ENCODE measurements at places on chromosomes 3 and 15. TPM values are rescaled to one million over a fixed set of nuclear protein-coding genes. Genes with fewer than 3 reads are reported as not detected.

CEP70 gene
- total RNA-seq: 49.1 TPM

SYNPR gene
- total RNA-seq: not detected

BCHE gene
- 3.7 TPM for total RNA-seq

NMD3 gene
- 38.5 TPM for total RNA-seq

MESP2 gene
- not detected for total RNA-seq

ARHGAP11A gene
- total RNA-seq: 3.1 TPM

DNA sequence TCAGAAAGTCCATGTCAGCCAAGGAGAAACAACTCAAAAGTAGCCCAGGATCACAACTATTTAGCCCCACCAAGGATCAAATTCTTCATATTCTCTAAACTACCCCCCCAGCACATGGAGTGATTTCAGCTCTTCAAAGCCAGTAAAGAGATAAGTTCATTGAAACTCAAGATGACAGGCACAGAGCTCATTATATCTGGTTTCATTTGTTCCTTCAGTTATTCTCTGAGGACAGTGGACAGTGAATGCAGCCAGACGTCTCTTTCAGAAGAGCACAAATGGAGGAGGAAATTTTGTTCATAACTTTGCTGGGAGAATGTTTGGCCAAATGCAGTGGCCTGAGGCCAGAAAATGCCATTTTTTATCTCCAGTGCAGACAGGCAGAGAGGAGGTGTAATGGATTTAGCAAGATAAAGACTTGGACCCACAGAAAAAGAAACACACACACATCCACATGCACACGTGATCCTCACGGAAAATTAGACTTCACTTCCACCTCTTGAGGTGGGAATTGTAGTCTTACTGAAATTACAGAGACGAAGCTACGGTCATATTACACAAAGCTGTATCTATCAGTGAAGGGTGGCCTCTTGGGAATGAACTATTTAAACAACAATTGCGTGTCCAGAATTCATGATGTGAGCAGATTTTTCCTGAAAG is 64.6 kb downstream of the HES1 start:
- DNase-seq: no peak

DNA sequence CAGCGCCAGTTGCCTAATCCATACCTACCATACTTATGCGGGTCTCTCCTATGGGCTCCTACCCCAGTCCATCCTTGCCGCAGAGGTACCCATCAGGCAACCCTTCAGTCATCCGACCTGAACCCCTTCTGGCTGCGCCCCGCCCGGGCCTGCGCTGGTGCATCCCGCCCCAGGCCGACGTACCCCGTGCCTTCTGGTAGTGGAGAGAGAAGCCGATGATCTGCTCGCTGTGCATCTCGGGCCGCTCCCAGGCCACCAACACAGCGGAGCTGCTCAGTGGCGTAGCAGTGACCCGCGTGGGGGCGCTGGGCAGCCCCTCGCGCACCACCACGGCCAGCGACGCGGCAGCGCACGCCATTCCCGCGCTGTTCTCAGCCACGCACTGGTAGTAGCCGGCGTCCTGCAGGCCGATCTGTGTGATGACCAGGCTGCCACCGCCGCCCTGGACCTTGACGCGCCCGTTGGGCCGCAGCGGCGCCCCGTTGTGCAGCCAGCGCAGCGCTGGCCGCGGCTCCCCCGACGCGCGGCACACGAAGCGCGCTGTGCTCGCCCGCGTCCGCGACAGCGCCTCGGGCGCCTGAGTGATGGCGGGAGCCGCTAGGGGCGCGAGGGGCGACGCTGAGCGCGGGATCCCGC is 17.9 kb upstream of the IGDCC3 start:
- DNase-seq: no peak

DNA sequence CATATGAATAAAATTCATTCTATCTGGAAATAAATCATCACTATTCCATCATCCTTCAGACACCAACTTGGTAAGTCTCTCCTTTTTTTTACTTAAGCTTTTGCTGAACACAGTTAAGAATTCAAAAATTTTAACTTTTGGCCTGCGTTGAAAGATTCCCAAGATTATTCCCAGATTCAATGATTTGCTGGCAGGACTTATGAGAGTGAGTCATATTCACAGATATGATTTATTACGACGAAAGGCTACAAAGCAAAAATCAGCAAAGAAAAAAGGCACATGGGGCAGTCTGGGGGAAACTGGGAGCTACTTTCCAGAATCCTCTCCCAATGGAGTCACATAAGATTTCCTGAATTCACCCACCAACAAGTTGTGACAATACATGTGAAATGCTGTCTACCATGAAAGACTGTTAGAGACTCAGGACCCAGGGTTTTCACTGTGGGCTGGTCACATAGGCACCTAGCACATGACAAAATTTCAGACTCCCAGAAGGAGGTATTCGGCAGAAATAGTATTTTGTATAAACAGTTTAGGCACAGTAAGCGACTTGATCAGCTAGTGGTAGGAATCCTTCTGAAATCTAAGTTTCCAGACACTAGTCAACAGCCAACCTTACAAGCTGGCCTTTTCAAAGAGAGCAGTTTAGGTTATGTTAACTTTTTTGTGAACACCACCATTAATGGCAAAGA is 82.1 kb downstream of the DLG1 start:
- no peak for DNase-seq

DNA sequence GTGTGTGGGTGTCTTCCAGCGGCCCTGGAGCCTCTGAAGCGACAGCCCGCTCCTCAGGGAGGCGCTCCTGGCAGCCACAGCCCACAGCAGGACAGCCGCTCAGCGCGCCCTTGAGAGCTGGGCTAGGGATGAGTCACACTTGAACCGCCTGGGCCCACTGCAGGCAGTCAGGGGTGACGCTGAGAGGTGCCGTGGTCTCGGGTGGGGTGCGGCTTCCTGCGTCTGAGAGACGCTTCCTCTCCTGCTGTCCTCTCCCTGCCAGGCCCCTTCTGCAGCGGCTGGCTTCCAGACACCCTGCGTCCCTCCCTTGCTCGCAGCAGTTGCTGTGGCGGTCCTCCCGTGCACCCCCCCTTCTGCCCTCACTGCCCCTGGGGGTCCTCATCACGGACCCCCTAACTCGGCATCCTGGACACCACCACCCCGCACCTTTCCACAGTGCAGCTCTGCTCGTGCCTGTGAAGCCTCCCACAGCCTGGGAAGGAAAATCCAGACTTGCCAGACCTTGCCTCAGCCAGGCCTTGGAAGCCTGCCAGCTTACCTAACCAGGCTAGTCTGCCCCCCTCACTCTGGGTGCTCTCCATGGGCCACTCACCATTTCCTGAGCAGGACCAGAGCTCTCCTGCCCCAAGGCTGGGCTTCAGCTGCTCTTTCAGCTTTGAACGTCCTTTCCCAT is 1.1 kb upstream of the SPTBN5 start:
- peak; percentile 79 for DNase-seq

DNA sequence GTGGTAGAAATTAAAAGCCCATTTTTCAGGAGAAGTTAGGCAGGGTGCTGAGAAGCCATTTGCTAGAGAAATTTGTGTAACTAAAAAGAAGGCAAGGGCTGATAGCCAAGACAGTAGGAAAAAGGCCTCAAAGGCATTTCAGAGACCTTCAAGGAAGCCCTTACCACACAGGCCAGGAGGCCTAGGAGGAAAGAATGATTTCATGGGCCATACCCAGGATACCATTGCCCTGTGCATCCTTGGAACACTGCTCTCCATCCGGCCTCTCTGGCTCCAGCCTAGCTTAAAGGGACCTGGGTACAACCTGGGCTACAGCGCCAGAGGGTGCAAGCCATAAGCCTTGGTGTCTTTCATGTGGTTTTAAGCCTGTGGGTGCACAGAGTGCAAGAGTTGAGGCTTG is 193.6 kb upstream of the GRM7 start:
- DNase-seq: no peak

DNA sequence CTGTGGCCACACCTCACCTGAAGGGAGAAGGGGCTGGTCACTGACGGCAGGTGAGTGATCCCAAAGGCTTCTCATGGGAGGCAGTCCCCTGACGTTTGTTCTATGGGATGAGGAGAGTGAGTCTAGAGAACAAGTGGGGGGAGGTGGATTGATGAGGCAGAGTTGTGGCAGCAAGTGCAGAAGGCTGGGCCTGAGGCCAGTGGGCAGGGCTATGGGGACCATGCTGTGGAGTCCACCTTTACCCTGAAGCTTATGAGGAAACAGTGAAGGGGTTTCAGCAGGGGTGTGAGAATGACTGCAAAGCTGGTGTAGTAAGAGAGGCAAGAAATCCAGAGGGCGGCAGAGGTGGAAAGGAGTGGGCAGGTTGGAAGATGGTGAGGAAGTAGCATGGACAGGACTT is 96.9 kb upstream of the PFN2 start:
- DNase-seq: no peak

- DNase-seq: no peak
Observed at GRCh38 chr3:22419261-22419660, 668.3 kb upstream of the ZNF385D start.

- no peak for DNase-seq
Observed at GRCh38 chr3:168327856-168328255, 232.1 kb upstream of the GOLIM4 start.

DNA sequence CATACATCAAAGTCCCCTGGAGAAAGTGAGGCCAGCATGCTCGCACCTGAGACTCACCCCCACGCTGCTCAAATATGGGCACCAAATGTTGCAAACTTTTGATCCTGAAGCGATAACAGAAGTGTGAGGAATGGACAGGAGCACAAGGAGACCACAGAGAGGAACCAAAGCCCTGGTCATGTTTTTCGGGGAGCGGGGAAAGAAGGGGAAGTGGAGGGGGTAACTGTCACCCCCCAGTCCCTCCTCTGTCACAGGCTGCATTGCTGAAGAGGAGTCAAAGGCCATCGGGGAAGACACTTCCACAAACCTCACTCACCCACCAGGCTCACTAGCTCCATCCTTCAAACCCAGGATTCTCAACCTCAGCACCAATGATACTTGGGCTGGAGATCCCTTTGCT is 182.4 kb downstream of the UACA start:
- DNase-seq: no peak

DNA sequence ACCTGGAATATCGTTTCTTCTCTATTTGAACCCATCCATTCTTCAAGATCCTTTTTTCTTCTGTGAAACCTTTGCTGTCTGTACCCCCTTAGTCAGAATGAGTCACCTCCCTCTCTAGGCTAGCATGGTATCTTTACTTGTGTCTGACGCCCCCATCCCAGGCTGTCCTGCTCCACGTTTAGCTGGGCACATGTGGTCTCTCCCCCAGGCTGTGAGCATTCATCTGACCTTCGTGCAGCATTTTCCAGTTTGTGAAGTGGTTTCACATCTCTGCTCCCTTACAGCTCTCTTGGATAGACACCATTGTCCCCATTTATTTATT is 14.3 kb upstream of the TLE3 start:
- DNase-seq: no peak

GRCh38 chr3:32004113-32004765 is 22.7 kb downstream of the ZNF860 start:
- DNase-seq: no peak

DNA sequence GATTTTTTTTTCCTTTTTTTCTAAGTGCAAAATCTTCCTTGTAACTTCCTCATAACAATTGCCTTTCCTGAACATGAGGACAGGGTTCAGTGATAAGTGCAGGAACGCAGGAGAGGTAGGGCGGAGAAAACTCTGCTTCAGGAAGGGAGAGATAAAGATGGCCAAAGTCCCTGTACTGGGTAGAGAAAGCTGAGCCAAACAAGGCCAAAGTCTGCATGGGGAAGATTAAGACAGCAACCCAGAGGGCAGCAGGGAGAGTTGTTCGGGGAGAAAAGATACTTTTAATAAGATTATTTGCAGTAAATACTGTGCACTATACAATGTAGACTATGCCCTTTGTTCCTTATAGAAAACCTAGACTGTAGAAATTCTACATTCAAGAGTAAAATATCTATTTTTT is 55.4 kb upstream of the LRRFIP2 start:
- no peak for DNase-seq

DNA sequence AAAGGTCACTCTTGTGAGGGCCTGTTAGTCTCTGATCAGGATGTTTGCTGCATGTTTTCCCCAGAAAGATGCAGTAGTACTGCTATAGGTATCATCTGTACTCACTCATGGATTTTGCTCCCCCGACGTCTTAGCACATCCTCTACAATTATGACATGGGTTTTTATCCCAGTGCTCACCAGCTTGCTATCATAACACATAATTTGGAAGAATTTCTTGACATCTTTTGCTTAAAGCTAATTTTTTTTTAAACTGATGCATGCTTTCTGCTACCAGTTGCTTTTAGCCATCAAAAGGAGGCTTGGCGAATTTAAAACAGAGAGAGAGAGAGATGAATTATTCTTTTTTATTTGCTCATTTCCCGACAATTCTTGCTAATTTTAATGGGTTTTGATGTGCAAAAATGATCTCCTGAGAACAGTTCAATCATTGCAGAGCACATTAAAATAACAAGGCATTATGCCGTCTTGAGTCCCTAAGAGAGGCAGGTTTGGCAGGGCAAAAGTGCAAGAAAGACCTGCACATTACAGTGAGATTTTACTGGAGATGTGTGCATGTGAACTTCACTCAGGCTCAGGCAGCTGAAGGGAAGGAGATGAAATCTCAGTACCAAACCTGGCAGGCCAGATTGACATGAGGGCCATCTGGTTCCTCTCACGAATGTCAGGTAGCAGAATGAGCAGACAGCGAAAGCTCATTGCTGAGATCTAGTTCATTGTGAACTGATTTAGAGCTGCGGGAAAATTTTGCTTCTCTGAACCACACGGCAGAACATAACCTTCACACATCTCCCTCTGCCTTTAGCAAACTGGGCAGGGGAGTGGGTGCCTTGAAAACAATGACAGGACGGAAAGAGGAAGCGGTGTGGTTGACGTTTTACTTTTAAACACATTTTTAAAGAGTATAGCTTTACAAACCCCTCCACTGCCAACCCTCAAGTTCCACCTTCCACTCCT is 25.9 kb upstream of the GOLGA8B start:
- no peak for DNase-seq

GRCh38 chr15:33968821-33969220 is 524 bp downstream of the CHRM5 start:
- DNase-seq: no peak

DNA sequence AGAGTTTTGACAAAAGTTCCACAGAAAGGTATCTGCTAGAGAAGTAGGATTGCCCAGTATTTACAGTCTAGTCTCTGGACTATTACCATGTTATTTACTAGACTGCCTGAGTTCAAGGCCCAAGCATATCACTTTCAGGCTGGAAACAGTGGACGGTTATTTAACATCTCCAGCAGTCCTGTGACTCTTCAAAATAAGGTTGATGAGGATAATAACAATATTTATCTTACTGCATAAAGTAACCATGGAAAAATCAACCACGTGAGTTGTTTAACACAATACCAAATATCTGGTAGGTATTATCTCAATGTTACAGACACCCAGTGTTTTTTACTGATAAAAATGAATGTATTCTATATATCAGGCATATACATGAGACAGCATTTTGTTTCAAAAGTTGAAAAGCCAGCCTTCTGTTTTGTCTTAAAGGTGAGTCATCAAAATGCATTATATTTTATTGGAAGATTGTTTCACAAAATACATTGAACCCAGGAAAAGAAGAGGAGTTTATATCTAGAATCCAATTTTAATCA is 535.8 kb downstream of the TBL1XR1 start:
- DNase-seq: no peak

DNA sequence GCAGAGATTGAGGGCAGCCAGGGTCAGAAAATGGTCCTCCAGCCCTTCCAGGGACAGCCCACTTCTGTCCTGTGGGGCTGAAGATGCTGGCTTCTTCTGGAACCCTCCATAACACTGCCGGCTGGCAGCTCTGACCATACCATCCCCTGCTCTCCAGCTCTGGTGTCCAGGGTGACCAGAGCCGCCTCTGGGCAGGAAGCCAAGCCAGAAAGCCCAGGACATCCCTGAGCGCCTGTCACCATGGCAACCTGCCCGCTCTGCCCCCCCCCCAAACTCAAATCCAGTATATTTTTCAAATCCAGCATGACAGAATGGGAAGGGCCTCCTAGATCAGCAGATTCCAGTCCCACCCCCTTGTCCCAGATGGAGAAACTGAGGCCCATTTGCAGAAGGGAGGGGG is 420 bp upstream of the TMIE start:
- peak; percentile 72 for DNase-seq
